ENCODE measurements at places on chromosomes 7 and 10.
A peak's percentile ranks its signal among the peaks of the same experiment; 100 is the strongest.

GRCh38 chr10:49664006-49664841, 15.2 kb upstream of the C10orf53 start:
- no peak for DNase-seq

- DNase-seq, result no peak
These were observed 534.3 kb downstream of the PARD3 start for GRCh38 chr10:34280599-34281374.

DNA sequence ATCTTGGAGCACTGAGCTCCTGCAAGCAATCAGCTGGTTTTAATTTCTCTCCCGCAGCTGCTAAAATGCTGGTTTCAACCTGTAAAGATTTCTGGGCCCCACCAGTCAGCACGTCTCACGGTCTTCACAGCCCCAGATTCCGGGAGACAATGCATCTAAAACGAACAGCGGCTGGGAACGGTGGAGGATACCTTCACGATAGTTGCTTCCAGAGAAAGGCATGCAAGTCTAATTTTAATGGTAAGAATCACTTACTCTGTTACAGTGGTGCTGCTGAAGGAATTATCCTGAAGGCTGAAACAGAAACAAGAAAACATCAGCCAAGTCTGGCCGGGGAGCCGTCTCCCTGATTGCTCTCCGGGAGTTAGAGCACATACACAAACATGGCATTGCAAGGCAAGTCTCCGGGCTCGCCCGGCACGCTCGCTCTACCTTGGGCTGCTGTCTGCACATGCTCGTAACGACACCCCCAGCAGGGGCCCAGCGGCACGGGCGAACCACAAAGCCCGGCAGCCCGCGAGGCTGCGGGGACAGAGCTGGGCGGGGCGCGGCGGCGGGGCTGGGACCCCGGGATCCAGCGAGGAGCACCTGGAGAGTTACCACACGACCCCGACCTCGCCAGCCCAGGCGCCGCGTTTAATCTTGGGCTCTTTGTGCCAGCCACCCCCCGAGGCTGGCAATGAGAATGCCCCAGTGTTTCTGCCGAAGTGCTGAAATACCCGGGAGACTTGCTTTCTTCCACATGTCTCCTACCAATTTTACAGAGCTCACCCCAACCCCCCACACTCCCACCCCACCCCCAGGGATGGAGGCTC, at the start of gene FAM13C:
TSS of gene FAM13C (minus strand) at position 406 of the 815 bp plus-strand sequence. CDS start at position 317, 89 bp downstream.
- DNase-seq, result no peak

DNA sequence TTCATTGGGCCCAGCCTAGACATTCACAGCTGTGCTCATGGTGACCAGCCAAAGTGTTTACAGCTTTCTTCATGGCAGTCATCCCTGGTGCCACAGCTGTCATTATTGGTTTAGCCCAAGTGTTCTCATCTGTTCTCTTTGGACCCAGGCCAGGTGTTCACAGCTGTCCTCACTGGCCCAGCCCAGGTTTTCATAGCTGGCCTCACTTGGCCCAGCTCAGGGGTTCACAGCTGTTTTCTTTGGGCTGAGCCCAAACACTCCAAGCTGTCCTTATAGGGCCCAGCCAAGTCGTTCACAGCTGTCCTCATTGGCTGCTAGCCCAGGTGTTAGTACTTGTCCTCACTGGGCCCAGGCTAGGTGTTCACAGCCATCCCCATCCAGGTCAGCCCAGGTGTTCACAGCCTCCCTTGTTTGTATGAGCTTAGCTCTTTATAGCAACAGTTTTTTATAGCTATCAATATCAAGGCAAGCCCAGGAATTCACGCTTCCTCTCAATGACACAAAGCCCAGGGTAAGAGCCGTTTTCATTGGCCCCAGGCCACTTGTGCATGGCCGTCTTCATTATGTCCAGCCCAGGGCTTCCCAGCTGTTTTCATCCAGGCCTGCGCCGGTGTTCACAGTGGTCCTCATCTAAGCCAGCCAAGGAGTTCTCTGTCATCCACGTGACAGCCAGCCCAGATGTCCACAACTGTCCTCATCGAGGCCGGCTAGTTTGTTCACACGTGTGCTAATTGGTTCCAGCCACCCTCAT, 11.6 kb downstream of the FRG2B start:
- no peak for DNase-seq

DNA sequence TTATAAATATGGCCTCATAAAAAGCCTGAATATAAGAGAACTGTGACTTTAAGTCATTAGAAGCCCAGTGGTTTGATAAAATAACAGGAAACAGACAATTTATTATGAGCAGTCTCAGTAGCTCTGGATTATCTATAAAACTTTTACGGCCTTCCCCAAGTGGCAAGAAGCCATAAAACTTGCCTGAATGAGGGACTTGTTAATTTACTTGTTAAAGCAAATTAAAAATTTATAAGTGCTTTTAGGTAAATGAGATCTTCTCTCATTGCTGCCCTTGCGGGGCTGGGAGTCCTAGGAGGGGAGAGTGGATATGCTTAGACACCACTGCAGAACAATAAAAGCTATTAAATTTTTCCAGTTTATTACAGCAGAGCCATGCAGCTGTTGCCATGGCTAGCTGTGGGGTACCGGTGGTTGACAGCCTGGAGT, 499.9 kb downstream of the AUTS2 start:
- DNase-seq, result no peak

DNA sequence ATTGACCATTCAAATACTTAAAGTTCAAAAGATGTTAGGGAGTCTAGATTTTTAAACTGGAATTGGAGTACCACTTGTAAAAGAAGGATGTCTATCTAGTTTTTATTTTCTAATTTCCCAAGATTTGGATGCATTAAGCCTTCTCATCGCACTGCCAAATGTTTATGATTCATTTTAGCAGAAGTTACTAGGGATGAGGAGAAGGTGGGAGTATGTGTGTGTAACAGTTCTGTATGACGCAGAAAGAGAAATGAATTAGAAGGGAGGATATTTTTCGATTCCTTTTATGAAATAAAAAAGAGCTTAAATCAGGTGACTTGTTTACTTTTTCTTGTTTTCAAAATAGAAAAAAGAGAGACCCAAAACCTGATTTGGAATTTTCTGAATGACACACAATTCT, 6.8 kb upstream of the SLK start:
- no peak for DNase-seq

GRCh38 chr10:48843198-48843597, 96.4 kb downstream of the LRRC18 start:
- no peak for DNase-seq

GRCh38 chr7:100369105-100369504, 4.2 kb upstream of the PILRA start:
- DNase-seq, result peak; percentile 77

DNA sequence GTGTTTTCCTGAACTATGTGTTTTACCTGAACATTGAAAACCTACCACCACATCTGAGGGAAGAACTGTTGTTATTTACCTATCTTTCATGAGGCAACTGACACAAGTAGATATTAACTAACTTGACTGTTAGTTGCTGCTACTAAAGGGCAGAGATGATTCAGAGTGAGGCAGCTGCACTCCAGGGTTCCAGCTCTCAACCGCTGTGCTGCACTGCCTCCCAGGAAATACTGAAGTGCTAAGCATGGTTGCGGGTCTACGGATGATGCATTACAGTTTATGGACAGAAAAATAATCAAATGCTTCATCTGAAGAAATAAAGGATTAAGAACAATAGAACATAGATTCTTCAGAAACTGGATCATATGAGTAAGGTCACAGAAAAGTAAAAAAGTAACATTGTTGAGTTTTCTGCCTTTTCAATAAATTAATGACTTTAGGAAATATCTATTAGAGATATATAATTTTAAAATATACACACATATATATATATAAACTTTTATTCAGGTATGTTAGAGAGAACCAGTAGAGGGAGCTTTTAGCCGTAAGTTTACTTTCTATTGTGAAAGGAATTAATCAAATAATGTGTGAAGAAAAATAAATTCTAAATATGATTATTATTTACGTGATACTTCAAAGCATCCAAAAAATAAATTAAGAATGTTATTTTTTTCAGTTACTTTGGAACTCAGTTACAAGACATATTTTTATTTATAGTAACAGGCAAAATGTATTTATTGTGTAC, 620.0 kb downstream of the CNTNAP2 start:
- DNase-seq, result no peak

DNA sequence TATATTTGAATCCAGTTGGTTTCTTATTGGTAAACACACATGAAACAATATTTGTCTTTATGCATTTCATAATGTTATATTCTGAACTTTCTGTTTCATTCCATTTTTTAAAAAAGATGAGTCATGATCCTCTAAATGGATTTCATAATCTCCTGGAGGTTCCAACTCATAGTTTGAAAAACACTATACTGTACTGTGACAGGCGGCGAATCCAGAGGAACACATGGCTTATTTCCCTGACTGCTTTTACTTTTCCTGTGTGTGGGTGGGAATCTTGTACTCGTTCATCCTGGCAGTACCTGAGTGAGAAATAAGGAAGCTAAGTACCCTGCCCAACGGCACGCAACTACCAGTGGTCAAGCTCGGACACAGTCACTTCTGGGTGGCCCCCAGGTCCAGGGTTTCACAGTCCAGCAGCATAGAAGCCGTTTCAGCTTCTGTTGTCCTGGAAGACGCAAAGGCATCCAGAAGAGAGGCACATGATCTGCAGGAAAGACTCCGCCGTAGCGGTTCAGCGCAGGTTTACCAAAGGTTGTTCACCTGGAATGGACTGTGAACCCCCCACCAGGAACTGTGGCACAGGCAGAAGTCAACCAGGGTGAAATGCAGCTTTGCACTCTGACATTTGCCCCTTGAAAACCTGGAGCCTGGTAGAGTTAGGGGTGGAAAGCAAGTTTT, 117.7 kb downstream of the CCNY start:
- DNase-seq, result no peak

GRCh38 chr10:86960003-86960862, 1.8 kb downstream of the SNCG start:
- peak; percentile 84 for DNase-seq

- DNase-seq, result no peak
These were observed 833.3 kb upstream of the LRRN3 start for GRCh38 chr7:110257673-110258072.

- DNase-seq, result no peak
These were observed 4.7 kb upstream of the KLHDC10 start for GRCh38 chr7:130065500-130066152.

DNA sequence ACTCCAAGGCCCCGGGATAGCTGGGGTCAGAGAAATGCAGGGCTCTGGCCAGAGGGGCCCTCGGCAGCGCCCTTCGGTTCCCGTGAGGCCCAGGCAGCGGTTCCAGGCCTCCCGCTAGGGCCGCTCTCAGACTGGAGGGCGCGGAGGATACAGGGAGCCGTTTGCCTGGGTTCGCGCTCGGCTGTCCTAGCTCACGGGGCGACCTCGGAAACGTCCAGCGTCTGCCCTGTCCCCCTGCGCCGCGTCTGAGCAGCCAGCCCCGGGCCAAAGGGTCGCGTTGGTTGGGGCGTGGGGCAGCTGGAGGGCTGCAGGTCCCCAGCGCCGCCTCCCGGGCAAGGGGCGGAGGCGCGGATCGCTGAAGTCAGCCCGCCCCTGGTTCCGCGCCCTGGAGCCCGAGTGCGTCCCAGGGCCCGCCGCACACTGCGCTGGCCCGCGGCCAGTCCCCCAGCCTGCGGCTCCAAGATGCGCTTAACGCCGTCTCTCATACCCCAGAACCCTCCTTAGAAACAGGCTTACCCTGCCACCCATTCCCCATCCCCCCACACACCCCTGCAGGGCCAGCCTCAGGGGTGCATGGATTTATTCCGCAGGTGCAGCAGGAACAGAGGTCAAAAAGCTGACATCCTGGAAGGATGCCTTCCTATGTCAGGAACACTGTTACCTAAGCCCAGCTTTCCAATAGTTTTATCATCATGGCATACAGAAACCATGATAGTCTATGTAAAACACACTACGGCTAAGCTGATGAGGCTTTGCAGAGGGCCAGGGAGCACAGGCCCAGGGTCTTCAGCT, 22.1 kb upstream of the OPN4 start:
- DNase-seq, result no peak

- no peak for DNase-seq
These were observed 803.2 kb downstream of the PHTF2 start for GRCh38 chr7:78601728-78602127.

- no peak for DNase-seq
These were observed 94.9 kb upstream of the DLX6 start for GRCh38 chr7:96910486-96910885.

GRCh38 chr7:152615031-152615741, 60.8 kb downstream of the XRCC2 start:
- DNase-seq, result no peak

- no peak for DNase-seq
These were observed 64.7 kb upstream of the ECHDC3 start for GRCh38 chr10:11677480-11677879.

GRCh38 chr7:95781961-95782586, 9.7 kb downstream of the DYNC1I1 start:
- no peak for DNase-seq

Measured in GM13977 (cell line).